Activated gamma-delta T cell (primary cell): ENCODE measurements at places on chromosomes 6 and 20.

DNA sequence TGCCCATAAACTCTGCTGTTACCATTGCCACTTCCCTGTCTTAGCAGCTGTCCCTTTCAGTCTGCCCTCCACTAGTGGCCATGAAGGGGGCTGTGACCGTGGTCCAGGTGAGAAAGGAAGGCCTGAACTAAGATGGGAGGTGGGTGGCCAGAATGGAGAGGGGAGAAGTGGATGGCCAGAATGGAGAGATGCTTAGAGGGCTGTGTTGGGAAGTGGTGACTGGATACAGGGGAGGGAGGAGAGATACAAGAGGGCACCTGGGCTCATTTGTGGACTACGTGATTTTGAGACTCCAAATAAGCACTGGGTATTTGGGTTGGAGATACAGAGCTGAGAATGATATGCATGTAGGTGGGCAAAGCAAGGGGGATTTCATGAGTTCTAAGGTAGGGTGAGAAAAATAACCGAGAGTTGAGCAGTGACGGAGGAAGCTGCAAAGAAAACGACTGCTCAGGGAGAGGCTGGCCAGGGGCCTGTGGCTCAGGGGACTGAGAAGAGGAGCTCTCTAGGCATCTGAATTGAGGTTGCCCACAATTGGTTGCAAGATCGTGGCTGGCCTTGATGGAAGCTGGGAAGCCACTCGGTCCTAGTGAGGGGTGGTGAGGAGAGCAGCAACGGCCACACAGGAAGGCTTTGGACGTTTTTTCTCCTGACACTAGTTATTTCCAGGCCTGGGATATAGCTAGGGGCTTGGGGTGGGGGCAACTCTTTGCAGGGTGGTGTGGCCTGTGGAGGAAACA, 36.9 kb downstream of the PANK2 start:
- DNase-seq, result no peak

DNA sequence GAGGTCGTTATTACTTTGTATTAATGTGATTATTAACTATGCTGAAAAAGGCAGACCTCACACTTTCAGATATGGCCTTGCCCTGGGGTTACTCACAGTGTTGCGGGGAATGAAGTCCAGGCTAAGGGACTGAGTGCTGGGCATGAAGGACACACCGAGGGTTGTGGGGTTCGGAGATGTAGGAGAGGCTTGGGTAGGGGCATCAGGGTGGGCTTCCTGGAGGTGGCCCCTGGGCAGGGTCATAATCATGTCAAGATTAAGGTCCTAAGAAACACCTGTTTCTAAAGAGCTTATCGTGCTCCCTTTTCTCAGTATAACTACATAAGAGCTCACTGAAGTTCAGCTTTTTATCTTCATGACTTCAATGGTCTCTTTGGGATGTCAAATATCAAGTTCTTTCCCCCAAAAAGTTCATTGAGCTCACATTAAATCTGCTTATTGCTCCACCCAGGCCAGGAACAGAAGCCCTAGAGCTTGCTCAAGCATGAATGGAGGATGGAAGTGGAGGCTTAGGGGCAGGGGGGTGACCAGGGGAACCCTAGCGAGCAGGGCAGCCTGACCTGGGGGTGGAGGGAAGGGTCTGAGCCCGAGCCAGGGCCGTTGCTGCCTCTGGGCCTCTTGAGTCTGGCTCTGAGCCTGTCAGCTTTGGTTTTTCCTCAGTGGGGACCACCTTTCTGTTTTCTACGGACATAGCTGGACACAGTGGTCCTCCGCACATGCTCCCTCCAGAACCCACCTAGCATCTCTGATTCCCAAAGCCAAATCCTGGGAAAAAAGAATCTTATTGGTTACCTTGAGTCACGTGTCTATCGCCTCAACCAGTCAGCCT, 37.3 kb upstream of the TGM2 start:
- no peak for DNase-seq

DNA sequence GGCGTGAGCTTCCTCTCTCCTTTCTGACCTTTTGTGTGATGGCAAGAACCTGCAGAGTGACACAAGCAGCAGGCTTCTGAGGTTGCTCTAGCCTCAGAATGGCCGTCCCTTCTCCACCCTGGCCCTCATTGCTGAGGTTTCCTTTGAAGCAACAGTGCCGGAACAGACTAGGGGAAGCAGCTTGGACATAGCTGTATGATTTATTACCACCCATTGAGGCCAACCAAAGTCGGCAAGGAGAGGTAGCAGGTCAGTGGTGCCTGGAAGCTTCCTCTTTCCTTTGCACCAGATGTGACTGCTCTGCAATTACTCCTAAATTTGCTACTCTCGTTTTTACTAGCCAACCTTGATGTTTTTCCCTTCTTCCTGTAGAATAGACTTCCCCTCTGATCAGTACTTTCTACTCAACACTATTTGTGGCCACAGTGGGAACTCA, 31.4 kb downstream of the PTPN1 start:
- no peak for DNase-seq

- DNase-seq, result no peak
Observed at GRCh38 chr6:11358904-11359830, 126.7 kb upstream of the NEDD9 start.

GRCh38 chr6:139497345-139497961, 123.0 kb upstream of the CITED2 start:
- DNase-seq, result no peak

- no peak for DNase-seq
Observed at GRCh38 chr6:159852877-159853276, 37.9 kb upstream of the MAS1 start.

GRCh38 chr6:56951049-56951831, 3.7 kb upstream of the BEND6 start:
- DNase-seq, result no peak

DNA sequence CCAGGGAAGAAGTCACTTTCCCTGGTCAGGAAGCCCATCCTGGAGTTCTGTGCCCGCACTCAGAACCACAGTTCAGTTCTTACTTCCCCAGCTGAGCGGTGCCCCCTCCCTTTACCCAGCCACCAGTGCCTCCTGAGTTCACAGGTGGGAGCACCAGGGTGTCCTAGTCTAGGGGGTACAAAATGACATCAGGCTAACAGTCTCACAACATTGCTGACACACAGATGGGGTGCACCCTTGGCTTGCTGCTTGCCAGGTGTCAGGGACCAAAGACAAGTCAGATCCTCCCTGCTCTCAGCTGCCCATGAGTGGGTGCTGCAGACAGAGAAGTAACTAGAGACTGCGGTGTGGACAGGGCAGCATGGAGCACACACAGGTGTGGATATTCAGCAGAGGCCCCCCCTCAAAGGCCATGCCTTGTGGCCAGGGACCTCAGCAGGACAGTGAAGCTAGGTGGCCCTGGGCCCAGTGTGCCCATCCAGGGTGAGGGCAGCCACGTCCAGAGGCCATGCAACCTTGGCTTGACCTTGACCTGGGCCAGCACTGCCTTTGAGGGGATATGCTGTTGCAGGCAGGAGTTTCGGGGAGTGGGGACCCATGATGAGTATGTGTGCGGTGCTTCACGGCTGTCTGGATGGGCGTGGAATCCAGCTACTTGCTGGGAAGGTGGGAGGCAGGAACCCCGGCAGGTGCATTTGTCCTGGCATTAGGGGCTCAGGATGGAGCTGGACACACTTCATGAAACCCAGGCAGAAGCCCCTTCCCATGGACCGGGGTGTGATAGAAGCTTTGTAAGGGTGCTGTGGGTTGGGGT, 110.4 kb upstream of the FRMD1 start:
- DNase-seq, result no peak

DNA sequence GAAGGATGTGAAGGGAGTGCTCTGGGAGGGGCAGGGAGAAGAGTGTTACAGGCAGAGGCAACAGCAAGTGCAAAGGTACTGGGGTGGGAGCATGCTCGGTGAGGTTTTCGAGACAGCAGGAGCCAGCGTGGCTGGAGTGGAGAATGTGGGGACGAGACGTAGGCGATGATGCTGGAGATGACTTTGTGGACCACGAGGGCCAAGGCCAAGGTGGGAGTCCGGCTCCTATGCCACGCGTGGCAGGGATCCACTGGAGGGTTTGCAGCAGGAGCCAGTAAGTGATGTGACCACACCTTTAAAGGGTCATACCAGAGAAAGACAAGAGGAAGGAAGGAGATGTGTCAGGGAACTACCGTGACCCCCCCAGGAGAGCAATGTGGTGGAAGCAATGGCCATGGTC, 7.3 kb downstream of the PTGIS start:
- no peak for DNase-seq

GRCh38 chr20:41306061-41306727, 11.3 kb downstream of the ZHX3 start:
- no peak for DNase-seq

GRCh38 chr20:38298768-38299288, 5.1 kb upstream of the BPI start:
- DNase-seq, result no peak
